ENCODE measurements at places on chromosomes 12 and 14. TPM values are rescaled to one million over a fixed set of nuclear protein-coding genes. Genes with fewer than 3 reads are reported as not detected.
A peak's percentile ranks its signal among the peaks of the same experiment; 100 is the strongest.

The AQP2 gene
- not detected for polyA plus RNA-seq

The PMCH gene
- not detected for polyA plus RNA-seq

The MAP3K9 gene
- 0.67 TPM for polyA plus RNA-seq

The LRP1-AS gene
- not detected for polyA plus RNA-seq

The PIWIL1 gene
- polyA plus RNA-seq: 0.01 TPM

The CAPS2 gene
- 11.0 TPM for polyA plus RNA-seq

DNA sequence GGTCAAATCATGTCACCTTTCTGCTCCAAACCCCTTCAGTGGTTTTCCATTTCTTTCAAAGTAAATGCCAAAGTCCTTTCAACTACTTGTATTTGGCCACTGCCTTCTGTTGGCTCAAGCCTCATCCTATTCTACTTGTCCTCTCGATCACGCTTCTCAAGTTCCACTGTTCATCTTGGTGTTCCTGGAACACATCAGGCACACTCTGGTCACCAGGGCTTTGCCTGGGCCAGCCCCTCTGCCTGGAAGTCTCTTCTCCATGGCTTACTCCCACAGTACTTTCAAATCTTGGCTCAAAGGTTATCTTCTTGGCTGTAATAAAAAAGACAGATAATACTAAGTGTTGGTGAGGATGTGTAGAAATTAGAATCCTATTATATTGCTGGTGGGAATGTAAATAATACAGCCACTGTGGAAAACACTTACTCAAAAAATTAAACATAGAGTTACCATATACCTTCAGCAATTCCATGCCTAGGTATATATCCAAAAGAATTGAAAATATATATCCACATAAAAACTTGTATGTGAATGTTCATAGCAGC is 17.3 kb upstream of the PPFIBP1 start:
- peak; percentile 35 for DNase-seq

DNA sequence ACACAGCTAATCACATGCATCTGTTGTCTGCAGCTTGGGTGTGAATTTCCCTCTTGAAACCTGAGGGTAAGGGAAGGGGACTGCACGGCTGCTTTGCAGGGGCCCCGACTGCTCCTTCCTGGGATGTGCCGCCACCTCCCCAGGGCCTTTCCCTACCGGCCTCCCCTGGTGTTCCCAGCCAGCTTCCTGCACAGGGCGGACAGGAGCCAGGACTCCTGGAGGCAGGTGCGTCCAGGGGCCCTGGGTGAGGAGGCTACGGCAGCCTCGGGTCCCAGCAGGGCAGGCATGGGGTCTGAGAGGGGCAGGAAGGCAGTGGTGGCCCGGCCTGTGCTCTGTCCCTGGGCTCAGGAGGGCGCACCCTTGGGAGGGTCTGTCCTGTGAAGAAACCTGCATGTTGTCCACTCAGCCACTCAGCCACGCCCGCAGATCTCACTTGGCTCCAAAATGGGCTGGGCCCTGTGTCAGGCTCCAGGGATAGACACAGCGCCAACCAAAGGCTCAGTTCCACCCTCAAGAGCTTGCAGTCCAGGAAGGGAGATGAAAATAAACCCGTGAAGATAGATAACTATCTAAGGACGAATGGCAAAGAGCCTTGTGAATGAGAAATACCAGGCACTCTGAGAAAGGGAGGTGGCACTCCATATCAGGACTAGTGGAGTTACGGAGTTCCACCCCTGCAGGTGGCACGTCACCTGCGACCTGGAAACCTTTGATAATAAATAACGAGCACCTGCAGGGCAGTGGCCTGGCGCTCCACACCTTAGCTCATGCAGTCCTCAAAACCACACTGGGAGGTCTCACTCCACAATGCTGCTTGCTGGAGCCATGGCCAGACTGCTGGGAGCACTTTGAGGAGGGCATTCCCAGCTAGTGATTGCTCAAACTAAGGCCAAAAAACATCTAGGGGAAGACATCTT is 427.4 kb downstream of the AACS start:
- no peak for DNase-seq

DNA sequence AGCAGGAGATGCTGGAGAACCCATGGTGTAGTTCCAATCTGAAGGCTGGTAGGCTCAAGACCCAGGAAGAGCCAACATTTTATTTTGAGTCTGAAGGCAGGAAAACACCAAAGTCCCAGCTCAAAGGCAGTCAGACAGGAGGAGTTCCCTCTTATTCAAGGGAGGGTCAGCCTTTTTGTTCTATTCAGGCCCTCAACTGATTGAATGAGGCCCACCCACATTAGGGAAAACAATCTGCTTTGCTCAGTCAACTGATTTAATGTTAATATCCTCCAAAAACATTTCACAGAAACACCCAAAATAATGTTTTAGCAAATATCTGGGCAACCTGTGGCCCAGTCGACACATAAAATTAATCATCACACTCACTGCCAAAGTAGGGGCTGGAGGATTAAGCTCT is 130.8 kb downstream of the LMNTD1 start:
- DNase-seq: no peak

DNA sequence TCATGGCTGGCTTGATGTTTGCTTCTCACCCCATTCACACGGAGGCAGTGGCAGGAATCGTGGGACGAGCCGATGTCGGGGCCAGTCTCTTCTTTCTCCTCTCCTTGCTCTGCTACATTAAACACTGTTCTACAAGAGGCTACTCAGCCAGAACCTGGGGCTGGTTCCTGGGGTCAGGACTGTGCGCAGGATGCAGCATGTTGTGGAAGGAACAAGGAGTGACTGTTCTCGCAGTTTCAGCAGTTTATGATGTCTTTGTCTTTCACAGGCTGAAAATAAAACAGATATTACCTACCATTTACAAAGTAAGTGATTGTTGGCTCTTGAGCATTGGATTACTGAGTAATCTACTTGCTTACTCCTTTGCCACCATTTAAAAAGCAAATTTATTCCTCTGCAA is 170.6 kb downstream of the TMTC2 start:
- DNase-seq: no peak

DNA sequence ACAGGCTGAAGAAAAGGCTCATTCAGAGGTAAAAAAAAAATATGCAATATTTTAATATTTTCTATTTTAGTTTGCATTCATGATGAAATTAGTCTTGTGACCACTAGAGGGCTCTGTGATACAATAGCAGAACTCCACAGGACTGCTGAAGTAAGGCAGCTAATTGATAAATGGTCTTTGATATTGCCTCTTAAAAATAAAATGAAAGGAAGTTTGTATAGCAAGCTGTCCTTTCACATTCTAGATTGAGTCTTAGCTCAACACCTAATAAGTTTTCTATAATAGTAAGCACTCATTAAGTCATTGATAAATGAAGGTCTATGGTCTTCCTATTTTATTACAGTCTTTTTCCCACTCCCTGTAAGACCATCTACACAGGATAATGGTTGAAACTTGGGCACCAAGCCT is 315.7 kb downstream of the NAV3 start:
- DNase-seq: no peak

DNA sequence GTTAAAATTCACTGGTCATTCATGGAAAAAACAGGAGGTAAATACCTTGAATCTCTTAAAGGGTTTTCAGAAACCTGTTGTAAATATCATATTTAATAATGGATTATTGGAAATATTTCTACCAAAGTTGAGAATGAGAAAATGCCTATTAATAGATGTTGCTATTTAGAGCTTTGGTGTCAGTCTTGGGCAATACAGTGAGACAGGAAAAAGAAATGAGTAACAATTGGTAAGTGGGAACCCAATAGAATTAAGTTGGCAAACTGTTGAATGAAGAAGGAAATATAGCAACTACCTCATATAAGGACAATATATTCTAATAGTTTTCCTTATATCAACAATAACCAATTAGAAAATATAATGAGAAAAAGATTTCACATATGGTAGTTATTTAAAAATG is 78.0 kb downstream of the ATF7IP start:
- DNase-seq: no peak

DNA sequence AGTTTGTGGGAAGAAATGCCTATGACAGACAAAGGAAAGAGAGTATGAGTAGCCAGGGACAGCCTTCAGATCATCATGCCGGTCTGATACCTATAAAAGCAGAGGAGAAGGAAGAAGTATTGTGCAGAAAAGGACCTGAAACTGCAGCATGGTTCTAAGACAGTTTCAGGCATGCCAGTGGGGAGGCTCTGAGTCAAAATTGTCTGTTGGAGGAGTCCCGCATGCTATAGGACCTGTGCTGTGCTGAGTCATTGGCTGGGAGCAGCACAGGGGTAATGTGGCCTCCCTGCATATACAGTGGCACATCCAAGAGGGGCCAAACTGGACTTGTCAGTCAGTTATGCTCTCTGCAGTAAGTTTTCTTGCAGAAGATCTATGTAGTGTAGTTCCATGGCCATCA is 40.7 kb downstream of the NEUROD4 start:
- no peak for DNase-seq

DNA sequence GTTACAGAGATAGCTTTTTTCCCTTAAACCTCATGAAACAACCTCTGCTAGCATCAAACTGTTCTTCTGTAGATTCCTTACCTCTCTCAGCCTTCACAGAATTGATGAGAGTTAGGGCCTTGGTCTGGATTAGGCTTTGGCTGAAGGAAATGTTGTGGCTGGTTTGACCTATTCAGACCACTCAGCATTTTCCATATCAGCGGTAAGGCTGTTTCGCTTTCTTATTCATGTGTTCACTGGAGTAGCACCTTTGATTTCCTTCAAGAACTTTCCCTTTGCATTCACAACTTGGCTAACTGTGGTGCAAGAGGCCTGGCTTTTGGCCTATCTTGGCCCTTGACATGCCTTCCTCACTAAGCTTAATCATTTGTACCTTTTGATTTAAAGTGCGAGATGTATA is 50.7 kb upstream of the NRXN3 start:
- no peak for DNase-seq

- no peak for DNase-seq
Measured at GRCh38 chr14:80146941-80147340, 64.4 kb downstream of the DIO2 start.

- no peak for DNase-seq
Measured at GRCh38 chr12:106239241-106239950, 8.4 kb downstream of the CKAP4 start.

GRCh38 chr12:106254724-106255123 is 6.9 kb upstream of the CKAP4 start:
- no peak for DNase-seq

GRCh38 chr12:106865683-106866082 is 90.0 kb upstream of the TMEM263 start:
- DNase-seq: no peak

DNA sequence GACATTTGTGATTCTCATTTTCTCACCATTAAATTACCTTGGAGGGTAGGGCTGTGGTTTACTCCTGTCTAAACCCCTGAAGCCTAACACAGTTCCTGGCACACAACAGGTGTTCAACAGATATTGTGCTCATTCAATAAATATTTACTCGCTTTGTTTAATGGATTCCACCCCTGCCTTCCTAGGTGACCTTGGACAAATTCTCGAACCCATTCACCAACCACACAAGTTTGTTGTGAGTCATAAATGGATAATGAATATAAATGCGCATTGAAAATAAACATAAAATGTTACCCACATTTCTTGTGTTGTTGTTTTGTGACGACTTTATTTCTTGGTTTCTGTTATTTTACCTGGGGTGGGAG is 362 bp upstream of the TSFM start:
- no peak for DNase-seq

GRCh38 chr12:103505371-103506236 is 9.8 kb upstream of the C12orf42 start:
- DNase-seq: no peak

GRCh38 chr12:63916561-63917476 is 72.3 kb downstream of the SRGAP1 start:
- DNase-seq: no peak

GRCh38 chr12:89289720-89290119 is 62.6 kb downstream of the DUSP6 start:
- no peak for DNase-seq

DNA sequence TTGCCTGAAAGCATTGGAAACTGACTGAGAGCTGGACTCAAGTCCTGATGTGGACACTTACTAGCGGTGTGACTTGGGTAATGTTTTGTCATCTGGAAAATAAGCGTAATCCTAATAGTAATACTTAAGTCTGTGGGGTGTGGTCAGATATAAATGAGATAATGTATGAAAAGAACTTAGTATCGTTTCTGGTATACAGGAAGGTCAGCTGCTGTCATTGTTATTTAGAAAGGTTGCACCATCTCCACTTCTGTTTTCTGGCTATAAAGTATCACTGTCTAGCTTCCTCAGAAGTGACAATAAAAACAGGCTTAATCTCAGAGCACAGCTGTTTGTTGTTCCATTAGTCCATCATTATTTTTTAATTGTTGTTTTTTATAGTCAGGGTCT is 34.1 kb upstream of the TUBA1C start:
- no peak for DNase-seq

DNA sequence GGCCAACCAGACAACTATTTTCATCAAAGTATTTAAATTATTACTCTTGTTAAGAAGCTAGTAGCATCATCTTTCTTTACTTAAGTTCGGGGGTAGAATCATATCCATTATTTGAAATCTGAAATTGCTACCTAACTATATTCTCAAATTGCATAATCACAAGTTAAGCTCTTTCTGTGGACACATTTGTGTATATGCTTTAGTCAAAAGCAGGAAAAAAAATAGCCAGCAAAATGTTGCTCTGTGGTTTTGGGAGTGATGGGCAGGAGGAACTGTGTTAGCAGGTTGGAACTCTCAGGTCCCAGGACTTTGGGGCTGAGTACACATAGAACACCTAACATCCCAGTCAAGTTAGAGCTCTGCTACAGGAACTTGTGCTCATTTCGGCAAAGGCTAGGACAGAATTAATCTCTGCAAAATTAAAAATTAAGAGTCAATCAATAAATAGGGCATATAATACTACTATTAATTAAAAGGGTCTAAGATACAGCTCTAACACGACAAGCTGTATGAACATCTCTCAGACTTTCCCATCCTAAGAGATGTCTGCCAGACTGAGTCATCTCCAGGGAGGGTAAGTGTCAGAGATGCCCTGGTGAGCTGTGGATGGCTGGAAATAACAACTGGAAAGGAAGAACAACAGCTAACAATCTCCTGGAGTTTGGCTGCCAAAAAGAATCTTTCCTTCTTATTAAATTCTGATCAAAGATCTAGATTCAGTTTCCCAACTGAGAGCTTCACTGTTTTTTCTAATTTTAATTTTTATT is 203.5 kb upstream of the GZMB start:
- no peak for DNase-seq

- DNase-seq: no peak
Measured at GRCh38 chr12:99619389-99620158, 28.0 kb upstream of the GARIN6 start.

DNA sequence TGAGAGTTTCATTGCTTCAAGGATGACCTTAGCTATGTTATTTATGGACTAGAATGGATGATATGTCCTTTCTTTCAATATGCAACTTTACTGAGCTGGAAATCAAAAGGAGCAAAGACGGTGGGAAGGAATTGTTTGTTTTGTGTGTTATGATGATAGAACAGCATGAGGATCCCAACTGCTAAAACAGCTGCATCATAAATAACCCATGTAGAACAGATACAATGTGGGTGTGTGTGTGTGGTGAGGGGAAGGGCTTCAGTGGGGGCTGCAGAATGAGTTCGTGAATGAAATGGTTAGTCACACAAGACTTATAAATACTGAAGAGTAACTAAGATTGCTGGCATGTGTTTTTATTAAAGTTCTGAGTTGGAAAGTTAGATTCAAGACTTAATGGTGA is 80.1 kb downstream of the DACT1 start:
- DNase-seq: no peak

Measured in heart right ventricle (tissue), 16 donors.